ENCODE measurements at places on chromosomes 4 and X. TPM values are rescaled to one million over a fixed set of nuclear protein-coding genes. Genes with fewer than 3 reads are reported as not detected.

The NALF2 gene
- total RNA-seq = 8.0 TPM

The MGAT4D gene
- total RNA-seq = not detected

The IL2 gene
- total RNA-seq = not detected

The UNC5C gene
- 0.12 TPM for total RNA-seq

The DNASE1L1 gene
- 16.1 TPM for total RNA-seq

The PSAPL1 gene
- not detected for total RNA-seq

The PABPC5 gene
- 3.1 TPM for total RNA-seq

The UBQLN2 gene
- 35.7 TPM for total RNA-seq

The FDCSP gene
- total RNA-seq = not detected

The DBET gene
- not detected for total RNA-seq

The RPA4 gene
- 0.47 TPM for total RNA-seq

The LANCL3 gene
- total RNA-seq = 1.8 TPM

The SPANXB1 gene
- not detected for total RNA-seq

The ZNF630 gene
- total RNA-seq = 1.6 TPM

The SSX2 gene
- total RNA-seq = 0.39 TPM

The GPR143 gene
- total RNA-seq = 17.2 TPM

The HSPA4L gene
- 4.2 TPM for total RNA-seq

The MAGEC3 gene
- total RNA-seq = not detected

The SLC16A2 gene
- 22.0 TPM for total RNA-seq

The DCAF8L2 gene
- total RNA-seq = not detected

The GPRASP2 gene
- total RNA-seq = 22.4 TPM

The SLC25A6 gene
- 394 TPM for total RNA-seq

The LRAT gene
- 57.1 TPM for total RNA-seq

The PABPC1L2A gene
- 1.4 TPM for total RNA-seq

The MSN gene
- total RNA-seq = 120 TPM

The SPANXC gene
- total RNA-seq = not detected

The PCGF3 gene
- total RNA-seq = 49.0 TPM

The MAGEA12 gene
- total RNA-seq = 0.27 TPM

The PRDM5 gene
- 40.4 TPM for total RNA-seq

The ANXA10 gene
- total RNA-seq = not detected

The SLC9A7 gene
- 15.4 TPM for total RNA-seq

The TEX13D gene
- not detected for total RNA-seq

The GUCY1B1 gene
- 4.3 TPM for total RNA-seq

Data from GM23338 (cell line).